Cerebellar cortex (tissue), 1 donor: ENCODE measurements at places on chromosomes 4 and X.

DNA sequence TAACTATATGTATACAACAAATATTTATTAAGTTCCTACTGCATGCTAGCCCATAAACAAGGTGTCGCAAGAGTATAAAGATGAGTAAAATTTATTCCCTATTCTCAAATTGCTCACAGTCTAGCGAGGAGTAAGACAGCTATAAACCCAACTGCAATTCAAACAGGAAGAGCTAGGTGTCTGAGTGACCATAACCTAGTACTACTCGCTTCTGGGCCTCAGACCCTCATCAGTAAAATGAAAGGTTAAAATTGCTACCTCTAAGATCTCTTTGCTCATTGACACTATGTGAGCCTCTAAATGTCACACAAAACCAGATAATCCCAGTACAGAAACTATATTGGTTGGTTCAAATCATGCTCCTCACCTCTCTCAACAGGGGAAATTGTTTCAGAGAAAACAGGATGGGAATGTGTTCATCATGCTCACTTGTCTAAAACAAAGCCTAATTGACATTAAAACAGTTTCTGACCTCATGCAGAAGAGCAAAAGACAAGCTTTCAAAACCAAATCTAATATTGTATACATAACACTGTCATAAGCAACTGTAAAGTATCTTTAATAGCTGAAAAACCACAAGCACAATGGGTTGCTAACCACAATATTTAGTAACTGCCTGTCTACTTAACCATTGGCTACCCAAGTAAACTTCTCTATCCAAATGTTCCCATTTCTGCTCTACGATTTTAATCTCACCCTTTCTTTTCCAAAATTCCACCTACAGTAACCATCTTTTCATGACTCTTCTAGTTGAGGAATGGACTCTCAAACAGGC, 264.6 kb upstream of the FMR1 start:
- DNase-seq = no peak

DNA sequence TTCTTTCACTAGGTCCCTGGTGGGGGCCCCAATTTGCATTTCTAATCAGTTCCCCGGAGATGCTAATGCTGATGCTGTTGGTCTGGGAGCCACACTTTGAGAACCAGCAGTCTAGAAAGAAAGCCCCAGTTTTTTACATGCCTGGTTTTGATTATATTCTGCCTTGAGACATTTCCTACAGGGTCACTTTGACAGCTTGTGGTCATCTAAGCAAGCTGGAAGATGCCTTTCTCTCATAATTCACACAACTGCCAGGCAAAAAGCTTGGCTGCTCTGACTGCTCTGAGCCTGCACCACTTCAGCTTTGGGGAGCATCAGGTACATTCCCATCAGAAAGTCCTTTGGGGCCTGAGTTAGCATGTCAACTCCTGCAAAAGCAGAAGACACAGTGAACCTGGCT, 5.9 kb upstream of the PLAC1 start:
- no peak for DNase-seq

DNA sequence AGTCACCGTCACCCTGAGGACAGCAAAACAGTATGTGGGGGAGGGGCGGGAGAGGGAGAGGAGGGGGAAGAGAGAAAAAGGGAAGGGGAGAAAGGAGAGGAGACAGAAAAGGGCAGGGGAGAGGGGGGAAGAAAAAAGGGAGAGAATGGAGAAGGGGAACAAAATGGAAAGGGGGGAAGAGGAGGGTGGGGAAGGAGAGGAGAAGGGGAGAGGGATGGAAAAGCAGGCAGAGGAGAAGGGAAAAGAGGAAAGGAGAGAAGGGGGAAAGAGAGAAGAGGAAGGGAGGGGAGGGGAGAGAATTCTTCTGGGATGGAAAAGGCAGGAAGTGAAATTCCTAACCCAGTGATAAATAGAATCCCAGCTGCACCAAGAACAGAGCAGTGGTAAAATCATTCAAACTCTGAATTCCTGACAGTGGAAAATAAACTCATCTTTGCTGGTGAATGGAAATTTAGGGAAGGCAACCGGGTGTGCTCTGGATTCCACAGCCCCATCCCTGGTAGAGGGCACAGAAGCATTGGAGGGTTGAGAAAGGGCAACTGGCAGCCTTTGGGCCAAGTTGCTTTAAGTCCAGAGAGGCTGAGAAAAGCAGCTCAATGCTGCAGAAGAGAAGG, 244.2 kb downstream of the BCOR start:
- DNase-seq = no peak

DNA sequence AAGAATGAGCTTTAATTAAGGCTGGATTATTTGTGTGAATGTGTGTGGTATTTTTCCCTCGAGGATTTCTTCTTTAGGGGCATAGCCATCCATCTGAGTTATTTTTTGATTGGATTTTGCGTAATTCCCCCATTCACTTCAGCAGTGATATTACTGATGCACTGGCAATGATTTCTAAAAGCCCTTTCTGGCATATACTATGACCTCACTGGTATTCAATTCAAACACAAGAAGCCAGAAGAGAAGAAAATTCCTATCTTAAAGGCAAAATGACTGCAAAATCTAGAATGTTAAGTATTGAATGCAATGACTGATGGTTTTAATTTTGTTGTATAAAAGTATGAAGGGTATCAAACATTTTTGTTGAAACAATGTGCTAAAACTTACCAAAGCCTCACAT, 71.1 kb upstream of the DDIT4L start:
- no peak for DNase-seq
